ENCODE measurements at places on chromosomes 4 and X. TPM values are rescaled to one million over a fixed set of nuclear protein-coding genes. Genes with fewer than 3 reads are reported as not detected.

DNA sequence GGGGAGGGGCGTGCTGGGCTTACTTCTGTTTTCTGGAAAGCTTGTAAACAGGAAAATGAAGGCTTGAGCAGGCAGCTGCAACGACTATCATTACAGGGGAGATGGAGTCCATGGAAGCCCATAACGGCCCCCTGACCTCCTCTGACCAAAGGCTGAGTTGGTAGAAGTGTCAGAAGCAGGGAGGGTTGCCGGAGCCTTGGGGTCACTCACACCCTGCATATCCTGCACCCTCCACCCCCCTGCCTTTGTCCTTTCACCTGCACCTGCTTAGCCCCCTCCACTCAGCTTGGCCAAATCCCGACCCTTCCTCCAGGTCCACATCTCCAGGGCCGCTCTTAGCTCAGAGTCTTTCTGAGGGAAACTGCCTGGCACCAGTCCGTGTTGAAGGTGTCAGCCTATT lies 12.5 kb upstream of the MSX1 start:
- H3K27ac ChIP-seq = no peak overlapping the region
- H3K4me3 ChIP-seq = no peak overlapping the region
- H3K4me1 ChIP-seq = peaks cover 7% of the 10 kb centered on the region
- no peak for DNase-seq
- no peaks in the 10 kb centered on the region for H3K36me3 ChIP-seq
- H3K27me3 ChIP-seq = peaks cover 16% of the 10 kb centered on the region

DNA sequence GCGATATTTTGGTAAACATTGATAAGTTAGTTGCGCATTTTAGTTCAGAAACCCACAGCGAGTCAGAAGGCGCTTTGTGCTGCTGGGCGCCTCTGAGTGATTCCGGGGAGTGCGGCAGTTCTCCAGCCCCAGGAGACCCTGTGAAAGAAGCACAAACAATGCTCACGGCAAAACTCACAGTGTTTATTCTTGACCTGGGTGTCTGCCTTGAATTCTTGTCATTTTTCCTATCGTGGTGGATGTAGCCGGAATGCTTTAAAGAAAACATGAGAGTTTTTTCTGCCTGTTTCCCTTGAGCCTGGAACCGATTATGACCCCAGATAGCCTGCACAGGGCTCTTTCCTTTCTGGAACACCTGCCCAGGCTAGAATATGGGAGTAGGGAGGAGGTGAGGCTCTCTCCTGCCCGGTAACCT lies 6.7 kb downstream of the TBL1X start:
- no peaks in the 10 kb centered on the region for H3K27me3 ChIP-seq
- H3K27ac ChIP-seq = no peak overlapping the region
- no peak for DNase-seq
- H3K4me3 ChIP-seq = no peak overlapping the region

GRCh38 chr4:145179281-145179860 lies 1.0 kb downstream of the OTUD4 start:
- DNase-seq = peak; percentile 77
- H3K4me3 ChIP-seq = peak overlapping the region; percentile 93
- H3K36me3 ChIP-seq = peaks cover 24% of the 10 kb centered on the region
- H3K4me1 ChIP-seq = peaks cover 38% of the 10 kb centered on the region
- H3K27me3 ChIP-seq = no peaks in the 10 kb centered on the region

DNA sequence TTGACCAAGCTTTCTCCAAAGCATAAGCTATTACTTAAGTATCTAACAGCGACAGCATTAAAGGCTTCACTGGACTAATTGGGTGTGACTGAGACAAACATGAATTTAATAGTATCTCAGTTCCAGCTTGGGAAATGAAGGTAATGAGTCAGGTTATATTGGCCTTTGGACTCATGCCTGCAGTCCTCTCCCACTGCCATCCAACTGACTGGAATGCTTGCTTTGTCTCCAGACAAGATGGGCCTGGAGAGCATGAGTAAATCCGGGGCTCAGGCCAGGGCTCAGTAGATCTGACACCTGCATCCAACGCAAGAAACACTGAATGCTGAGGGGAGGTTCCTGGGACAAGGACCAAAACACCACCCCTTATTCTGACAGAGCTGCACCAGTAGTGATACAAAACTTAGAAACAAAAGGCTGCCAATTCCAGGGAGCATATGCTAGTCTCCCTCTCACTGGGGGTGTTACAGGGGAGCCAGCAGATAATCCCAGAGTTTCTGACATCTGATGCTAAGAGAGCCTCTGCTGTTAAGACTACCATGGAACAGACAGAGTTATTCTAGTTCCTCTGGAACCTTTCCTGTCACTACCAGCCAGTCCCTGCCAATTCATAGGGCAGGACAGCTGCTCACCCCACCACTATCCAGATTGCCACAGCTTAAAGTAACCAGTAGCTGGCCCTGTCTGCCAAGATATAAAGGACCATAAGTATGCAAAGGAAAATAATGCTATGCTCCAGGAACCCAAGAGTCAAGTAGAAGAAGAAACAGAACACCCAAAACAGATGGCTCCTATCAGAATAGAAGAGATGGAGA lies 293.8 kb downstream of the IQCM start:
- no peak overlapping the region for H3K4me3 ChIP-seq
- H3K27me3 ChIP-seq = no peaks in the 10 kb centered on the region
- no peaks in the 10 kb centered on the region for H3K36me3 ChIP-seq

DNA sequence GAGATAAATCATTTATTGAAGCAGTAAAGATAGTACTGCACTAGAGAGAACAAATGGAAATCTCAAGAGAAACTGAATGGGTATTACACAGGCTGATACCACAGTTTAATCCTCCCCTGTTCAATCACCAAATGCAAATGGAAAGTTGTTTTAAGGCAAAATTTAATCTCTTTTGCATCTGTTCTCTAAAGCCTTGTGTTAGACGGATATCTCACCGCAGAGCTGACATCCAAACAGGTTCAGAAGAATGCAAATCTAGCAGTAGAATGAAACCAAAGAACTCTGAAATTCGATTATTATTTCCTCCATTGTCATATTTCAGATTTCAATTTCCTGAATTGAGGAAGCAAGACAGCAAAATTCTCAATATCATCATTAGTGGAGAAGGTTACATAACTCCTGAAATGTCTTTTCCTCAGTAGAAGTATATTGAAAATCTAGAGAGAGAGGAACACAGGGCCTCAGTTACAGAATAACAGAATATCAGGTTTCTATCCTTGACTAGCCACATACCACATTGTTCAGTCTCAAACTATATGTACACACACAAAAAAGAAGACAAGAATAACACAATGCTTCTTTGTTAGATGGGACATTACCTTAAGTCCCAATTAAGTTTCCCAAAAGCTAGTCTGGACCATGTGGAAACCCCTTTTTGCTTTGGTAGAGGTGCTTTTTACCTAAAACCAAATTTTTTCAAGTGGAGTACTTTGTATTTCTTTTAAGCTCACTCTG lies 94.1 kb upstream of the BANK1 start:
- DNase-seq = no peak
- peaks cover 9% of the 10 kb centered on the region for H3K27me3 ChIP-seq
- no peaks in the 10 kb centered on the region for H3K4me1 ChIP-seq
- no peaks in the 10 kb centered on the region for H3K36me3 ChIP-seq

DNA sequence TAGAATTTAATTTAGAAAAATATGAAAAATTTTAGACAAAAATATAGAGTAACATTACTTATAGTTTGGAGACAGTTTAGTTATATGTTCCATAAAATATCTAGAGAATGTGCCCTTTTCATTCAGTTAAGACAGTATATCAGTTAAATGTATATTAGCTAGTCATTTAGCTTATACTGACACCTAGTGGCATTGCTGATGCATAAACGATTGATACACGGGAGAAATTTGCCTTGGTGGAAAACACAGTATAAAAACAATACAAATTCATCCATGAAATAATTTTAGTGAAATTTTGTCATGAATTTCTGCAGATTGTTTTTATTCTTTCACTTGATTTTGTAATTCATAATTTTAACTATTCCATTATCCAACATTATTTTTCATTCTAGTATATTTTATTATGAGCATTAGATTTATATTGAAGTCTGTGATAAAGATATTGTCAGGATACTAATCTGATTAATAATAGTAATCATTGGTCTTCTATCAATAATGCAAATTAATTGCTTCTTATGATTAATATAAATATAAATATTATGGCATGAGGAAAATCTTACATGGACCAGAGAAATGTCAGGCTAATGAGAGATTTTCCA lies 219.0 kb downstream of the TLL1 start:
- H3K27me3 ChIP-seq = no peaks in the 10 kb centered on the region
- no peak for DNase-seq
- H3K4me1 ChIP-seq = no peaks in the 10 kb centered on the region

- H3K4me1 ChIP-seq = no peaks in the 10 kb centered on the region
- H3K27me3 ChIP-seq = no peaks in the 10 kb centered on the region
- no peak overlapping the region for H3K4me3 ChIP-seq
- peaks cover 42% of the 10 kb centered on the region for H3K36me3 ChIP-seq
- no peak overlapping the region for H3K27ac ChIP-seq
- peak; percentile 4 for DNase-seq
These were observed 17.3 kb downstream of the ASMTL start for GRCh38 chrX:1435241-1435895.

GRCh38 chr4:52957835-52958631 lies 95.9 kb downstream of the RASL11B start:
- H3K4me3 ChIP-seq = no peak overlapping the region
- no peaks in the 10 kb centered on the region for H3K4me1 ChIP-seq
- H3K27me3 ChIP-seq = no peaks in the 10 kb centered on the region
- no peaks in the 10 kb centered on the region for H3K36me3 ChIP-seq
- H3K27ac ChIP-seq = no peak overlapping the region

DNA sequence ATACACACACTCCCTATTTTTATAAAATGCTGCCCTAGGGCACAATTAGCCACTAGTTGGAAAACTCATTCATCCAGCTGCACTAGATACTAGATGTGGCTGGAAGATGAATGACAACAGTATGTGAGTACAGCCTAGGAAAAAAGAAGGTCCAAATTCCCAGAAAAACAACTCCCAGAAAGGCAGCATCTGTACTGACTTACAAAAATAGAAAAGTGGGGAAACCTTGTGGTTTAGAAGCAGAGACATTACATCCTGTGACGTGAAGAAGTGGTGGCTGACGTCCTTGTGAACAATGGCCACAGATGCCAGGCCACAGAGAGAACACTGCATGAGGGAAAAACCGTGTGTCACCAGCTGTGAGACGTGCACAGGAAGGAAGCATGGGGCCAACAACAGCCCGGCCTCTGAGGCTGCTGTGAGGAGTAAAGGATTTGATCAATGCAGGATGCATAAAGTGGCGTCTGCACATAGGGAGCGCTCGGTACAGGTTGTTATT lies 81.2 kb downstream of the SPRY1 start:
- no peak overlapping the region for H3K4me3 ChIP-seq
- peak overlapping the region; percentile 10 for H3K27ac ChIP-seq
- no peaks in the 10 kb centered on the region for H3K36me3 ChIP-seq
- peak; percentile 65 for DNase-seq
- H3K4me1 ChIP-seq = peaks cover 32% of the 10 kb centered on the region

The KANTR gene
- 10.5 TPM for total RNA-seq

All from activated CD4-positive, alpha-beta T cell treated with anti-CD3 and anti-CD28 coated beads, Interleukin-2, amount 10 ng/mL, durations not matched to agents 7 days and 5 days (primary cell).